ENCODE measurements at places on chromosomes 7 and 10. TPM values are rescaled to one million over a fixed set of nuclear protein-coding genes. Genes with fewer than 3 reads are reported as not detected.
A peak's percentile ranks its signal among the peaks of the same experiment; 100 is the strongest.

- H3K27me3 ChIP-seq, result no peaks in the 10 kb centered on the region
- H3K4me3 ChIP-seq, result peak within 1 kb of the TSS; percentile 83
- DNase-seq, result peak; percentile 89
- H3K4me1 ChIP-seq, result peaks cover 29% of the 10 kb centered on the region
- H3K36me3 ChIP-seq, result peaks cover 28% of the 10 kb centered on the region
These were observed at the start of gene MIOS for GRCh38 chr7:7566651-7567611. Gene MIOS (plus strand): TSS chr7:7566884. CDS start chr7:7572476, 5,592 bp downstream.

MAGI2 gene
- 0.12 TPM for total RNA-seq

DNA sequence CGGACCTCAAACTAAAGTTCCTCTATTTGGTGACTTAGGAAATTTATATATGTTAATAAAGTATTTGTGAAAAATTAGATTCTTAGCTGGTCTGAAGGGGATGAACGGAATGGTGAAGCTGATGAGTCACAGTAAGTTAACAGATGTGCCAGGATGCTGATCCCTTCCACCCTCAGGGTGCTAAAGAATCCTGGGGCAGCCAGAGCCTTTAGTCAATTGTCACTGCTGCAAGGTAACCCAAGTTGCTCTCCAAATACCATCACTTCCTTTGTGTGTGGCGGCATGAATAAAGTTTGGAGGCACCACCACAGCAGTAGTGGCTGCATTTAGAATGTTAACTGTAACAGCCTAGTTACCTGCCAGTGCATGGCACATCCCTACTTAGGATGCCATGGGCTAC is 222.6 kb upstream of the PPP1R3A start:
- H3K27ac ChIP-seq, result no peak overlapping the region
- H3K4me1 ChIP-seq, result no peaks in the 10 kb centered on the region
- no peak overlapping the region for H3K4me3 ChIP-seq
- no peaks in the 10 kb centered on the region for H3K27me3 ChIP-seq
- no peak for DNase-seq

- peaks cover 8% of the 10 kb centered on the region for H3K4me1 ChIP-seq
- H3K27ac ChIP-seq, result no peak overlapping the region
- H3K36me3 ChIP-seq, result no peaks in the 10 kb centered on the region
- no peak overlapping the region for H3K4me3 ChIP-seq
- H3K27me3 ChIP-seq, result no peaks in the 10 kb centered on the region
These were observed 37.4 kb downstream of the VKORC1L1 start for GRCh38 chr7:65910237-65910636.

- no peak for DNase-seq
- no peaks in the 10 kb centered on the region for H3K36me3 ChIP-seq
- H3K27ac ChIP-seq, result no peak overlapping the region
- peak overlapping the region; percentile 84 for H3K4me3 ChIP-seq
- peaks cover 10% of the 10 kb centered on the region for H3K27me3 ChIP-seq
These were observed 608 bp downstream of the ENTPD7 start for GRCh38 chr10:99659868-99660366.

DNA sequence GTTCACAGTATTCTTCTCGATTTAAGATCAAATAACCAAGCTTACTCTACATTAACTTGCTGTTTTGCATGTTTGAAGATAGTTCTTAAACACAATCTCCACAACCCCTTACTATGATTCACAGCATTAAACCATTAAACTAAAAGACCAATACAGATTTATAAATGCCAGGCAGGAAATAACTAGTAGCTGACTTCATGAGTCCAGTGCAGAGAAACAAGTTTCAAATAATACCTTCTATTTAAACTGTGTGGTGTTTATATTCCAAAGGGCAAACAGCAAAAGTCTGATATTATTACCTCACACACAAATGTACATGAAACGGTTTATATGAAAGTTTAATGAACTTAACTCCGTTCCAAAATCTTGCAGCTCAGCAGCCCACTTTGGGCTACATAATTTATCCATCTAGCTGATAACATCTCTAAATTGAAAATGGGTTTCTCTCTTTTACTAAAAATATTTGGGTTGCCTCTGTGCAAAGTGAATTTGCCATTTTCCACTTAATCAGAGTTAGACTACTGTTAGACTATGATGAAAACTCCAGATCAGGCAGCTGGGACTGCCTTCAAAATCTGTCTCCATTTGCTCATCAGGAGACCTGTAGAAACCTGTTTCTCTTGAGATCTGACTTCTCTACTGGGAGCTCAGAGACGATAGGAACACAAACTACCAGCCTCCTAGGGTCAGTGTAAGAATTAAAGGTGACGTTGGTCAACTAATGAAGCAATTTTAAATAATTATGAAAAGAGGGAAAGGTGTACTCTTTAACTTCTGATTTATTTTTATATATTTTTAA is 287.3 kb downstream of the FZD1 start:
- no peaks in the 10 kb centered on the region for H3K36me3 ChIP-seq
- no peak overlapping the region for H3K4me3 ChIP-seq
- peaks cover 2% of the 10 kb centered on the region for H3K27me3 ChIP-seq
- no peak overlapping the region for H3K27ac ChIP-seq

DNA sequence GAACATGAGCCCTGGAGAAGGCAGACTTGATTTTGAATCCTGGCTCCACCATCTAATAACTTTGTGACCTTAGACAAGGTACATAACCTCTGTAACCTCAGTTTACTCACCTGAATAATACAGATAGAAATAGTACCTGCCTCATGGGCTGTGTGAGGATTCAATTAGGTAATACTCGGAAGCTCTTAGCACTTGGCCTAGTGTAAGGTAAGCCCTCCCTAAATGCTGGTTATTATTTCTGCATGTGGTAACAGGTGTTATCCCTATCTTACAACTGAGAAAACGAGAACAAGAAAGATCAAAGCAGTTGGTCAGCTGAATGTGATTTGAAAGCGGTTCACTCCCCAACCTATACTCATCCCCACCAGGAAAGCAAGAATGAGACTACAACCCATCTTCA is 28.7 kb upstream of the ACSL5 start:
- no peak overlapping the region for H3K27ac ChIP-seq
- no peak overlapping the region for H3K4me3 ChIP-seq

FRAT1 gene
- total RNA-seq, result 1.3 TPM

PIP gene
- total RNA-seq, result not detected

- no peak overlapping the region for H3K4me3 ChIP-seq
- peaks cover 23% of the 10 kb centered on the region for H3K36me3 ChIP-seq
- H3K27ac ChIP-seq, result peak overlapping the region; percentile 59
- no peak for DNase-seq
- H3K4me1 ChIP-seq, result peaks cover 67% of the 10 kb centered on the region
These were observed 110.4 kb downstream of the FAM107B start for GRCh38 chr10:14664345-14664744.

GRCh38 chr7:99919814-99920112 is 433 bp upstream of the TRIM4 start:
- peaks cover 32% of the 10 kb centered on the region for H3K36me3 ChIP-seq
- H3K4me3 ChIP-seq, result peak overlapping the region; percentile 92
- DNase-seq, result no peak
- peaks cover 28% of the 10 kb centered on the region for H3K4me1 ChIP-seq

DNA sequence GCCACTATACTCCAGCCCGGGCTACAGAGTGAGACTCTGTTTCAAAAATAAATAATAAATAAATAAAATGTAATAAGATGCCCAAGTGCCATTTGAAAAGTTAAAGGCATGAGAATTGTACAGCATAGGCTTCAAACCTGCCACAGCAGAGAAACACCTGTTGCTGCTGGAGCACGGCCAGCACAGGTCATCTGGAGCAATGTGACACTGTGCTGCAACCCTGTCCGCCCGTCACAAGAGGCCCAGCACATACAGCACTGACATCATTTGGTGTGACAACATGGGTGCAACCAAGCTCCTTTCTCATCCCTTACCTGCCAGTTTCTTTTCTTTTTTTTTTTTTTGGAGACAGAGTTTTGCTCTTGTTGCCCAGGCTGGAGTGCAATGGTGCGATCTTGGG is 1.3 kb downstream of the RFC2 start:
- peak overlapping the region; percentile 37 for H3K27ac ChIP-seq
- H3K4me1 ChIP-seq, result peaks cover 18% of the 10 kb centered on the region
- peaks cover 41% of the 10 kb centered on the region for H3K36me3 ChIP-seq
- peak; percentile 26 for DNase-seq

HNRNPF gene
- 466 TPM for total RNA-seq

- H3K27me3 ChIP-seq, result no peaks in the 10 kb centered on the region
- DNase-seq, result no peak
- H3K36me3 ChIP-seq, result peaks cover 13% of the 10 kb centered on the region
- no peak overlapping the region for H3K4me3 ChIP-seq
- peaks cover 46% of the 10 kb centered on the region for H3K4me1 ChIP-seq
These were observed 102.5 kb upstream of the SAMD8 start for GRCh38 chr10:75008952-75009351.

GRCh38 chr7:30790356-30790755 is 19.1 kb downstream of the MINDY4 start:
- H3K4me1 ChIP-seq, result no peaks in the 10 kb centered on the region
- H3K27ac ChIP-seq, result no peak overlapping the region
- no peak overlapping the region for H3K4me3 ChIP-seq
- no peak for DNase-seq

CYP2C19 gene
- not detected for total RNA-seq

NEUROD6 gene
- total RNA-seq, result not detected

ITGB8 gene
- total RNA-seq, result 0.07 TPM

GRCh38 chr10:36175954-36176353 is 533.9 kb upstream of the FZD8 start:
- no peak overlapping the region for H3K27ac ChIP-seq
- H3K4me3 ChIP-seq, result no peak overlapping the region
- H3K4me1 ChIP-seq, result no peaks in the 10 kb centered on the region
- no peaks in the 10 kb centered on the region for H3K27me3 ChIP-seq
- no peaks in the 10 kb centered on the region for H3K36me3 ChIP-seq

PTN gene
- not detected for total RNA-seq
